ENCODE measurements at places on chromosomes 1 and 21. TPM values are rescaled to one million over a fixed set of nuclear protein-coding genes. Genes with fewer than 3 reads are reported as not detected.

Gene TSHB
- not detected for total RNA-seq

Gene CLCA1
- total RNA-seq = not detected

Gene NKAIN1
- 0.11 TPM for total RNA-seq

Gene IFNAR1
- 19.6 TPM for total RNA-seq

Gene CA6
- 0.11 TPM for total RNA-seq

Gene SPAG17
- not detected for total RNA-seq

Gene TAL1
- total RNA-seq = 121 TPM

Gene PTPN14
- 62.7 TPM for total RNA-seq

Gene SEC16B
- 0.54 TPM for total RNA-seq

Gene KCNJ15
- total RNA-seq = 1.1 TPM

Gene SH3BGR
- total RNA-seq = 1.0 TPM

Gene ZNF695
- 1.5 TPM for total RNA-seq

Gene SLC2A5
- 0.17 TPM for total RNA-seq

Gene MRPL55
- total RNA-seq = 32.7 TPM

Gene NR1I3
- total RNA-seq = not detected

Gene TSPAN2
- 1.8 TPM for total RNA-seq

Gene EXTL1
- total RNA-seq = not detected

Gene GREM2
- not detected for total RNA-seq

Gene GRIK3
- not detected for total RNA-seq

Gene LMOD1
- not detected for total RNA-seq

Gene EXO1
- 1.7 TPM for total RNA-seq

Gene ADSS2
- 81.6 TPM for total RNA-seq

Gene PANK4
- total RNA-seq = 23.8 TPM

Gene COL16A1
- total RNA-seq = 0.26 TPM

Gene LCE1B
- total RNA-seq = not detected

Gene SLAMF8
- total RNA-seq = under 0.01 TPM

Gene SPATA21
- not detected for total RNA-seq

Gene IGSF3
- total RNA-seq = 40.5 TPM

Gene UMODL1
- not detected for total RNA-seq

All from dermis lymphatic vessel endothelial cell (primary cell).